ENCODE measurements at places on chromosomes 5 and 9. TPM values are rescaled to one million over a fixed set of nuclear protein-coding genes. Genes with fewer than 3 reads are reported as not detected.

Gene IL4
- not detected for total RNA-seq

Gene CRHBP
- not detected for total RNA-seq

Gene ANKRD31
- under 0.01 TPM for total RNA-seq

Gene PKN3
- total RNA-seq, result 2.1 TPM

Gene OBP2B
- total RNA-seq, result not detected

Gene C6
- not detected for total RNA-seq

Gene ANP32B
- total RNA-seq, result 18.8 TPM

Gene GCNT4
- total RNA-seq, result under 0.01 TPM

Gene ZDHHC11
- 1.0 TPM for total RNA-seq

Gene IFNB1
- not detected for total RNA-seq

Gene ACSL6
- total RNA-seq, result 3.1 TPM

Gene ZNF608
- total RNA-seq, result 31.3 TPM

Gene LCN12
- not detected for total RNA-seq

Gene FAM153A
- not detected for total RNA-seq

Gene LVRN
- 1.6 TPM for total RNA-seq

Gene TICAM2
- 2.6 TPM for total RNA-seq

Gene TSSK1B
- total RNA-seq, result not detected

Gene PCDHGA11
- 6.8 TPM for total RNA-seq

Gene TMEM215
- total RNA-seq, result 0.52 TPM

Gene TAF9
- total RNA-seq, result 26.1 TPM

Gene CDH18
- 12.0 TPM for total RNA-seq

Gene EQTN
- total RNA-seq, result not detected

Gene CKMT2
- total RNA-seq, result 92.9 TPM

Gene AGPAT2
- total RNA-seq, result 27.1 TPM

Gene MCC
- 15.1 TPM for total RNA-seq

Gene IGIP
- total RNA-seq, result 5.7 TPM

Gene GNA14
- 3.7 TPM for total RNA-seq

Gene SLC25A2
- total RNA-seq, result 0.52 TPM

Gene GRXCR2
- not detected for total RNA-seq

Gene CEL
- not detected for total RNA-seq

Gene SEC24A
- total RNA-seq, result 20.9 TPM

Gene IFNA17
- not detected for total RNA-seq

Gene CYLC2
- total RNA-seq, result not detected

Gene PCDHA1
- not detected for total RNA-seq
